ENCODE measurements at places on chromosomes 4 and X.

DNA sequence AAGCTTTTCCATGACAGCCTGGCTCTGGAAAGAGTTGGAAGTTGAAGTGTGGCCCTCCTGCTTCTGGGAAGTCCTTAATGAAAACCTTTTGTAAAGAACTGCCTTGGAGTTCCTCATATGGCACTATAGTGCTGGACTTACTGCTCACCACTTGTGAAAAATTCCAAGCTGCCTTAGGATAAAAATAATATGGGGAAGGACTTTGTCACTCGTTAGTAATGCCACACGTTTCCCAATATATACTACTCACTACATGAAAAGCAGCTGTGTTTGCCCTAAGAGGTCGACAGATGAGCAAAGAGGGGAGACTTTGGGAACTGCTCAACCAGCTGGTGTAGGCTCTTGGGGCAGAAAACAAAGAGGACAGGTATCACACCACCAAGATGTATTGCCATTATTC lies 11.7 kb downstream of the OPHN1 start:
- DNase-seq = no peak

DNA sequence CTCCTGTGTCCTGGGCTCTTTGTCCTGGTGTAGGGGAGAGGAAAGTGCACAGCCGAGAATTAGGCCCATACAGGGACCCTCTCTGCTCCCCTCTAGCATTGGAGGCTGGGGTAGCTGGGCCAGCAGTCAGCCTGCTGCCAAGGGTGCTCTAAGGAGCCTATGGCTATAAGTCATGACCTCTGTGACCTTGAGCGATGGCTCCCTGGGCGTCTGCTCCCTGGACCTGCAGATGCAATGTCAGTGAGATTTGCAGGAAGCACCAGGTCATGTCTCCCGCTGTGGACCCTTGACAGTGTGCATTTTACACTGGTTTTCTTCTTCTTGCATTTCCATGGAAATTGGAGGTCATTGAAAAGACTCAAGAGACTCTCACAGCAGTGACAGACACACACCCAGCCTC lies 234.1 kb upstream of the PSAPL1 start:
- DNase-seq = no peak

GRCh38 chr4:16665942-16666551 lies 232.4 kb downstream of the LDB2 start:
- no peak for DNase-seq

GRCh38 chr4:177519481-177520260 lies 77.4 kb upstream of the AGA start:
- DNase-seq = no peak

DNA sequence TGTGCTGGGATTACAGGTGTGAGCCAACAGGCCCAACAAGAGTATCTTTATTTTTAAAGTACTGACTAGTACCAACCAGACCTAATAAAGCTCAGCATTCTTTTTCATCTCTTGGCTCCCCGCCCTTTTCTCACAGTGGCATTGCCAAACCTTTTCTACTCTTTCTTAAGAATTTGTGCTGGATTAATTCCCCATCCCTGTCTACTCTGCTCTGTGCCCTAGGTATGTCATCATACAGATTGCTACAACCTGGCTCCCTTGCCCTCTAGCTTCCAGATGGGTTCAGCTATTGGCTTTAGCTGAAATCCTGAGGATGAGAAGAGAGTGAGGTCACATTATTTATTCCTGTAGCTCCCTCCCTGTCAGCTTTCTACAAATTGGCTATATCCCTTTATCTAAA lies 34.9 kb upstream of the CCNI start:
- no peak for DNase-seq

All from amygdala (tissue), 56 donors.